ENCODE measurements at places on chromosomes 7 and 10.

DNA sequence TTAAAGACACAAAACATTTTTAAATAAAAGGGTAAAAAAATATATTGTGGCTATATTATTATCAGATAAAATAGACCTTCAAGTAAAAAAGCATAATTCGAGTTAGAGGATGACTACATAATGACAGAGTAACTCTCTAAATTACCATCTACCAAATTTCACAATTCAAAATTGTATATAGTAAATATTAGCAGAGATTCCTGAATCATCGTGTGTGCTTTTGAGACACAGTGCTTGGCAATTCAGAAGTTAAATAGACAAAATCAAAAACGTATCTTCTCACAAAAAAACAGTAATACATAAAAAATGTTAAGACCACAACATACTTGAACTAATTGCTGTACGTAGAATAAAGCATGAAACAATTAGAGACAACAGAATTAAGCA, 110.4 kb downstream of the AHR start:
- no peak for DNase-seq

GRCh38 chr7:2255145-2256139, 13.4 kb downstream of the NUDT1 start:
- DNase-seq: no peak

DNA sequence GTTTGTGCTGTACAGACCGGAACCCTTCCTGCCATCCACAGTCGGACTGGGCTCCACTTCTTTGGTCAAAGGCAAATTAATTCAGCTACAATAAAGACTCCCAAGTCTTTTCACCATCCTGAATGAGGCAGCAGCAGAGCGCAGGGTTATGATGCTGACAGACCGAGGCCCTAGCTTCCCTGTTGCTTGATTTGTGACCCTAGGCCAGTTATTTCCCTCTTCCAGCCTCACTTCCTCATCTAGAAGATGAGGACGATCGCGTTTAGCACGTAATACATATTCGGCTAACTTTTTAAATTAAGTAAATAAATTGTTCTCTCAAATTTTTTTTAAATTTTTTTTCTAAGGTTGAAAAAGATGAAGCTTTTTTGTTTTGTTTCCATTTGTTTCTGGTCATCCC, 18.1 kb downstream of the ADRB1 start:
- DNase-seq: no peak

GRCh38 chr7:47253650-47254080, 328.2 kb downstream of the TNS3 start:
- peak; percentile 39 for DNase-seq

- DNase-seq: no peak
Measured at GRCh38 chr7:92824450-92824849, 11.9 kb downstream of the CDK6 start.

GRCh38 chr10:102131286-102132170, 1.3 kb upstream of the PPRC1 start:
- DNase-seq: no peak

DNA sequence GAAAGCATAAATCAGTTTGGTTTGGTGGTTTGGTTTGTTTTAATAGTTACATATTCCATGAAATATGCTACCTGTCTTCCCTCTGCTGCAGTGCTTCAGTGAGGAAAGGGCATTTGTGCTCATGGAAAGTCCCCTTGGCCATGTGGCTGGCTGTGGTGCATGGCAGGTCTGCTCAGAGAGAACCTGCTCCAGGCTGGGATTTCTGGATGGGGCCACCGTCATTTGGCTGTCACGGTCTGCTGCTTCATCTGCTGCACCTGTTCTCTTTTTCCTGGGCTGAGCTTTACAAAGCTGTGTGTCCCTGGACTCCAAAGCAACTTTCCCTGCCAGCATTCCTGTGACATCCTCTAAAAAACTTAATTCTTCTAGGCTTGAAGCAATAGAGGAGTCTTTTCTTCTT, 8.9 kb downstream of the CDK14 start:
- DNase-seq: no peak

DNA sequence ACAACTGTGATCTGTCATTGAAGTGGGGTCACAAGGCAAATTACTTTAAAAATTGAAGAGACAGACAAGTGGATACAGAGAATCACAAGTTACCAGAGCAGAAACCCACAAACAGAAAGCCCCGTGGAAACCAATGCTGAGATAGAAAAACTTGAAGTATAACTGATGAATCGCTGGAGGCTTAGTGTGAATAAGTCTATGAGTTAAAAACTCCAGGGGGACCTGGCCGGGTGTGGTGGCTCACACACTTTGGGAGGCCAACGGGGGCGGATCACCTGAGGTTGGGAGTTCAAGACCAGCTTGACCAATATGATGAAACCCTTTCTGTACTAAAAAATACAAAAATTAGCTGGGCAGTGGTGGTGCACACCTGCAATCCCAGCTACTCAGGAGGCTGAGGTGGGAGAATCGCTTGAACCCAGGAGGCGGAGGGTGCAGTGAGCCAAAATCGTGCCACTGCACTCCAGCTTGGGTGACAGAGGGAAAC, 69.7 kb upstream of the ZNRF2 start:
- DNase-seq: no peak

GRCh38 chr10:22226599-22226998, 8.8 kb upstream of the EBLN1 start:
- DNase-seq: no peak

- no peak for DNase-seq
Measured at GRCh38 chr7:1597791-1598190, 28.0 kb upstream of the PSMG3 start.

DNA sequence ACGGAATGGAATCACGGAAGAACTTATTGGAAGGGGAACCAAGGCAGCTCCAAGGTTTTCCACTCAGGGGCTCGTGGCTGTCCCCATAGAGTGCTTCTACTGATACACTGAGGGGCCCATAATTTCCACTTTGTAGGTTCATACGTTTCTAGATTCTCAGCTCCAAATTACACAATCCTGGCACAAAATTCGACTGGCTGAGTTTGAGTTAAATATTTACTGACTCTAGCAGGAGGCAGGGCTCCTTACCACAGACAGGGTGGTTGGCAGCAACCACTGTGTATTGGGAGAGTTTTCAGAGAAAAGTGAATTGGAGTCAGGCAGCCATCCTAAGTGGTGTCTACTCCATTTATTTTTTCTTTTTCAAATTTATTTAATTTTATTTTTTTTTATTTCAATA, 55.4 kb upstream of the SEC61G start:
- DNase-seq: no peak

DNA sequence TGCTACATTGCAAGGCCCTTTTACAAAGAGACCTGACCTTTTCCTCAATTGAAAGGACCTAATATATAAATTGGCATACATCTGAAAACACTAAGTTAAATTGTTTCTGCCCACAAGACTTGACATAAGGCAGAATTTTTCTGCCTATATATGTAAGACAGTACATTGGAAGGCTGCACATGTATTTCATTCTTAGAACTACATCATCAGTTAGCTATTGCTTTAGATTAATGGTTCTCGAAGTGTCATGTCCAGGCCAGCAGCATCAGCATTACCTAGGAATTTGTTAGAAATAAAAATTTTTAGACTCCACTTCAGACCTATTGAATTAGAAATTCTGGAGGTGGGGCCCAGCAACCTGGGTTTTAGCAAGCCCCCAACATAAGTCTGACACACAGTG, 373.9 kb downstream of the LRRTM3 start:
- no peak for DNase-seq

GRCh38 chr10:84089162-84089561, 50.1 kb upstream of the GHITM start:
- DNase-seq: no peak

GRCh38 chr10:72930276-72930675, 24.3 kb downstream of the PLA2G12B start:
- no peak for DNase-seq

DNA sequence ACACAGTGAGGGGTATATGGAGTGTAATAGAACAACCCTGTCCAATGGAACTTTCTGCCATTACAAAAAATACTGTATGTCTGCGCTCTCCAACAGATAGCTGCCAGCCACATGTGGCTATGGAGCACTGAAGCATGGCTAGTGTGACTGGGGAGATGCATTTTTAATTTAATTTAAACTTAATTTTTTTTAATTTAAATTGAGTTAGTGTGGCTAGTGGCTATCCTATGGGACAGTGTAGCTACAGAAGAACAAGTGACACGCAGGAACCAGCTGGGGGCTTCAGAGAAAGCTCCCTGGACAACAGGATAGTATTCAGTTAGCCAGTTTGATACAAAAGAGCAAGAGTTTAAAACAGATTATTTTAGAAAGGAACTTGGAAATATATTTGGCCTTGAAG, 408.0 kb downstream of the THSD7A start:
- no peak for DNase-seq

DNA sequence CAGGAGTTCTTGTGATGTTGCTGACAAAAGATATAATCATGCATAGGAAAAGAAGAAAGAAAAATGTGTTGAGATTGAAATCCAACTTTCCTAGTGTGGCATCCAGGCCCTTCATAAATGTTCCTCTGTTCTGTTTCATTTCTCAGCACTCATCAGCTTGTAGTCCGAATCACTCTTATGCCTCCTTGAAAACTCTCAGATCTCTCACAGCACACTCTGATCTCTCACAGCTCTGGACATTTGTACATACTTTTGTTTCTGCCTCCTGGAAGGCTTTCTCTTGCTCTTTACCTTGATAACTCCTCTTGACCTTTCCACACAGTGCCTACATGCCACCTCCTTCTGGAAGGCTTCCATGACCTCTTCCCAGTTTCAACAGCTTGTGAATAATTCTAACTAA, 409.0 kb upstream of the LRRN3 start:
- DNase-seq: no peak

DNA sequence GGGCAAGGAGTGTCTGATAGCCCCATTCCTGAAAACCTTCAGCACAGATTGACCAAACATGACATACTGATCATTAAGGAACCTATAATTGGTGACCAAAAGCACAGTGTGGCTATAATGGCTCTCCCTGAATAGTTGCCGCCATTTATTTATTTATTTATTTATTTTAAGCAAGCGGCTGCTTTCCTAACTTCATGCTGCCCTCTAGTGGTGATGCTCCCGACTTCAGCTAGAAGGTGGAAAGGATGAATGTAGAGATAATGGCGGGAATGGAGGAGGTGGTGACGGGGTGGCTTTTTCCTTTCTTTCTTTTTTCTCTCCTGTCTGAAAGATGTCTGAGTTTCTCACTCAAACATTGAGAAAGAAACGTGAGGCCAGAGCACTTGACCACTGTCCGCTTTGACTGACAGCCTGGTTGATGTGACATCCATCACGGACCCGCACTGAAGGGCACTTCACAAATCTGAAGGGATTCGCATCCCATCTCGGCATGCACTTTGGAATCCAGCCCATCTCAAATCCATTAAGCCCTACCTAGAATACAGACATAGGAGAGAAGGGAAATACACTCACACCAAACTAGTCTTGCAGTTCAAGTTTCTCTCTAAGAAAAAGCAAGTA, 1090.1 kb downstream of the KCNMA1 start:
- DNase-seq: peak; percentile 78

- no peak for DNase-seq
Measured at GRCh38 chr10:106401967-106402366, 762.5 kb downstream of the SORCS1 start.

DNA sequence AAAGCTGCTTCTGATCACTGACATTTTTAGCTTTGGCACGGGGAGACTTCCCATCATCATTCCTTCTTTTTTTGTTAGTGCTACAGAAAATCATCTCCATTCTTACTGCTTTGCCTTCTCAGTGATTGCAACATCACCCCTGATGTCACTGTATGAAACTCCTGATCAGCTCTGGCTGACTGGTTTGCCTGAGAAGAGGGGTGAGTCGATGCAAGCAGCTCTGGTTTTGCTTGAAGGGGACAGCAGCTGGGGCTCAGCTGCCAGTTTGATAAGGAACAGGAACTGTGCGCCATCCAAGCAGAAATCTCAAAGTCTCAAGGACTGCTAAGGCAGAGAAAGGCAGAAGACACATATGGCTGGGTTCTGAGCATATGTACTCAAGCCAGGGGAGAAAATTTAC, 808.5 kb upstream of the CELF2 start:
- DNase-seq: no peak
